ENCODE measurements at places on chromosomes 5 and 9.

DNA sequence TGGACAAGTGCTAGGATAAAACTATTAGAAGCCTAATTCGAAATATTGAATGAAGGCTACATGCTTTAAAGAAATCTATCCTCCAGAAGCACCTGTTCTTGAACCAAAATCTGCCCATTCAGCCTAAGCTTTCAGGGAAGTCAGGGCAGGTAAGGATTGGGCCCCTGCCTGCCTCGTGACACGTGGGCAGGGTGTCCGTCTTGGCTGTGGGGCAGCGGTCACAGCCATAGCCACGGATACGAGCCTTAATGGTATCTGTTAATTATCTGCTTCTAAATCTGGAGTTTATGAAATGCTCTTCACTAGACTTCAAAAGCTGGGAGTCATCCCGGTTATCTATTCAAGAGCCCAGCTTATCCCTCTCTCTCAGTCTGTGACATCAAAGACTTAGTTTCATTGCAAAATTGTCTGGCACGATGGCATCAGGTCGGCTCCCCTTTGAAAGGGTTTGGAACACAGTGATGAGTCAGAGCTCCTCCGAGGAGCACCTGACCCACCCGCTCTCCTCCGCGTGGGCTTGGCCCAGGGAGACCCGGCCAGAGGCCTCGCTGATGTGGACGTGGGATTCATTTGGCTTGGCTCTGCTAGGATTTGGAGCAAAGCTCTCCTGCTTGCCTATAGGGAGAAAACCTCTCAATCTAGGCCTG is 135.9 kb downstream of the MACROH2A1 start:
- no peak for DNase-seq

- no peak for DNase-seq
Measured at GRCh38 chr5:145360936-145361335, 474.2 kb downstream of the PRELID2 start.

DNA sequence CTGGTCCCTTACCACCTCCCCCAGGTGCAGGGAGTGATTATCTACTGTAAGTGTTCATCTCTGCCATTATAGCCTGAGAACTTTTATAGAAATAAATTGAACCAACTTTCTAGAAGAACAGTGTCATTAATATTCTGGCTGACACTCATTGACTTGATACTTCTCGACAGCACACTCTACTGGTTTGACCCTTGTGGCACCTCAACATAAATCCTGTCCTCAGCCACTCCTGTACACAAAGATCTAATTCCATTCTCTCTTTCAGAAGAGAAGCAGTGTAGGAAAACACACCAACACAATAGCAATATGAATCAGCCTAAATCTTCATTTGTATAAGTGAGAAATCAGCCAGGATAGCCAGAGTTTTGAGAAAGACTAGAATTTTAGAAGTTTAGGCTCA is 417.7 kb downstream of the TAF11L14 start:
- DNase-seq, result no peak

GRCh38 chr5:154702477-154702876 is 52.7 kb upstream of the LARP1 start:
- no peak for DNase-seq

- DNase-seq, result no peak
Measured at GRCh38 chr5:168214886-168215285, 76.6 kb upstream of the WWC1 start.

DNA sequence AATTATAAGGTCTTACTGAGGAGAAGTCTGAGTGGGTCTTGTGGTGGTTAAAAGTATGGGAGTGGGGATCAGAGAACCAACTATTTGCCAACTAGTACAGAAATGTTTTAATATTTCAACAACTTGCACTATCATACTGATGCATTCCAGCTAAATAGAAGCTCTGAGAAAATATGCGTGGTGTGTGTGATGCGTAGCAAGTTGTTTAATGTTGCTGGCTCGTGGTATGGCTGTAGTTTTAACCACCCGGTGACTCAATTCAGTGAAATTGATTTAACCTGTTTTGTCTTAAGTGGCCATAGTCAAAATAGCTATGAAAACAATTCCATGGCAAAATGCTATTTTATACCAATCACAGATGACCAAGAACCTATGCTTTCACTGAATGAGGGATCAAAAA is 176.5 kb upstream of the SLC24A2 start:
- DNase-seq, result no peak

- no peak for DNase-seq
Measured at GRCh38 chr5:6567835-6568234, 65.0 kb downstream of the NSUN2 start.

DNA sequence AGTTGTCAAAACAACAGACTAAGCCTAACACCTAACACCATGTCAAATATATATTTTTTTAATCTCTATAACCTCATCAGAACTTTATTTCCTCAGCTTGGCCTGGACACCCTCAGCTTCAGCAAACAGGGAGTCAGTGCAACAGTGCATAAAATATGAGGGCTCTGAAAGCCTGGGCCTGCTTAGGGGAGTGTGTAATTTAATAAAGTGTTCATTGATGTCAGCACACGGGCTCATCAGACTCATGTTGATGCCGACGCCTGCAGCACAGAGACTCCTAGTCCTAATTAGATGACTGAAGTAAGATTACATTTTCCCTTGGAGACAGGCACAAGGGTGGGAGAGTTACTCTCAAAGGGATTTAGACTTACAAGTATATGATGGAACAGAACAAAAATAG is 37.8 kb downstream of the CDH10 start:
- no peak for DNase-seq

GRCh38 chr5:129406440-129406839 is 53.7 kb upstream of the ADAMTS19 start:
- DNase-seq, result no peak

GRCh38 chr9:111276431-111277128 is 53.4 kb downstream of the OR2K2 start:
- no peak for DNase-seq

- no peak for DNase-seq
Measured at GRCh38 chr5:67437905-67438845, 241.6 kb upstream of the CD180 start.

- no peak for DNase-seq
Measured at GRCh38 chr5:169701910-169702451, 64.9 kb downstream of the DOCK2 start.

DNA sequence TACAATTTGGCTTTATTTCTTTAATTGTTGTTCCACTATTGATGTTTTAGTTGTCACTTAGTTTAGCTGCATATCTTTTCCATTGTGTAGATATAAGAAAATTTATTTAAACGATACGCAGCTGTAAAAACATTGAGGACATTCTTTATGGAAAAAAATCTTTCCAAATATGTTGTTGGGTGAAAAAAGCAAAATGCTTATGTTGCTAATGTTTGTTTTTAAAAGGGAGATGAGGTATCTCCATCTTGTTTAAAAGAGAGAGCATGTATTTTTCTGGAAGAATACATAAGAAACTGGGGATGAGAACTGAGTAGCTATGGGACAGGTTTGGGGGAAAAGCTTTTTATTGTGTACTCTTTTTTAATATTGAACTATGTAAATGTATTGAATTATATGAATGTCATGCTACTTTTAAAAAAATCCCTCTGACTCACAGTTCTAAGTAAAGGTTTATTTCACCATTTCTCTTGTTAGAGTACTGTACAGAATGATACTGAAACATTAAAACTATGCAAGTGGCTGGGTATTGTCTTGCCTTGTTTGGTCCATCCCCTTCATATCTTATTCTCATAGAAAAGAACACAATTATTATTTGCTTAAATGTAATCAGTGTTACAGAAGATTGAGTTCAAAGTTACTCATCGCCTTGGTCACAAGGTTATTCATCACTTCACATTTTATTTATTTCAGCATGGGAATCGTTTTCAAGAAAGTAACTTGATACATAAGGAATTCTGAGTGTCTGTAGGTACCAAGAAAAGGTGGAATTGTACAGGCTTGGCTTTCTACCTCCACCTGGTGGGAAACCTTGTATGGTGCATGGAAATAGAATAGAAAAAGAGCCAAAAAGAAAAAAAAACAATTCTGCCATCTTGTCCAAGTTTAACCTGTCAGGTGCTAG is 85.8 kb downstream of the RIC1 start:
- DNase-seq, result no peak

- DNase-seq, result no peak
Measured at GRCh38 chr5:114056185-114056538, 305.7 kb upstream of the KCNN2 start.

GRCh38 chr9:36319806-36320205 is 61.6 kb upstream of the GNE start:
- DNase-seq, result no peak

- DNase-seq, result no peak
Measured at GRCh38 chr5:155342956-155343355, 329.4 kb downstream of the KIF4B start.

DNA sequence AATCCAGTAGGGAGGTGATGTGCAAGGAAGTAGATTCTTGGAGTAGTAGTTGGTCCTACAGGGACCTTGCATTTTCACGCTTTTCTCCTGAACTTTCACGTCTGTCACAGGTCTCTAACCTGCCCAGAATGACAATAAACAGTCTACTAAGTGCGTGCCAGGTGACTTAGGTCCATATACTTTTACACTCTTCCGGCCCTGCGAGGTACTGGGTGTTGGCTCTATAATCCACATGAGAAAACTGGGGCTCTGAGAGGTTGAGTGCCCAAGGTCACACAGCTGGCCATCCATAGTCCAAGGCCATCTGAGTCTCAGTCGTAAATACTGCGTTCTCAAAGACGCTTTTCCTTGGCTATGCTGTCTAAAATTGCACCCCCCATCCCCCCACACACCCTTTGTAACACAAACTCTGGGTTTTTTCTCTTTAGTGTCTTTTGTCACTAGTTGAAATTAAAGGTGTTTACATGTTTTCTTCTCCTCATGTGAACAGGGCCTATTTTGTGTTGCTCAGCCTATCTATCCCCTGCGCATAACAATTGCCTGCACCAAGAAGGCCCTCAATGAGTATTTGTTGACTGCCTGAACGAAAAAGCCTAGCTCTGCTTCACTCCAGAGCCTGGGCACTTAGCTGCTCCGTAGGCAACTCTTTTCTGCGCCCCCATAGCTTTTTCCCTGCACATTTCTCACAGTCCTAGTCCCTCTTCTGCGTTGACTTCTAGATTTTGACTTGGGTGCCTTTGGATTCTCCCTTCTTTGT is 943 bp downstream of the SFXN1 start:
- no peak for DNase-seq

GRCh38 chr9:121439711-121440664 is 59.7 kb downstream of the GGTA1 start:
- DNase-seq, result no peak

DNA sequence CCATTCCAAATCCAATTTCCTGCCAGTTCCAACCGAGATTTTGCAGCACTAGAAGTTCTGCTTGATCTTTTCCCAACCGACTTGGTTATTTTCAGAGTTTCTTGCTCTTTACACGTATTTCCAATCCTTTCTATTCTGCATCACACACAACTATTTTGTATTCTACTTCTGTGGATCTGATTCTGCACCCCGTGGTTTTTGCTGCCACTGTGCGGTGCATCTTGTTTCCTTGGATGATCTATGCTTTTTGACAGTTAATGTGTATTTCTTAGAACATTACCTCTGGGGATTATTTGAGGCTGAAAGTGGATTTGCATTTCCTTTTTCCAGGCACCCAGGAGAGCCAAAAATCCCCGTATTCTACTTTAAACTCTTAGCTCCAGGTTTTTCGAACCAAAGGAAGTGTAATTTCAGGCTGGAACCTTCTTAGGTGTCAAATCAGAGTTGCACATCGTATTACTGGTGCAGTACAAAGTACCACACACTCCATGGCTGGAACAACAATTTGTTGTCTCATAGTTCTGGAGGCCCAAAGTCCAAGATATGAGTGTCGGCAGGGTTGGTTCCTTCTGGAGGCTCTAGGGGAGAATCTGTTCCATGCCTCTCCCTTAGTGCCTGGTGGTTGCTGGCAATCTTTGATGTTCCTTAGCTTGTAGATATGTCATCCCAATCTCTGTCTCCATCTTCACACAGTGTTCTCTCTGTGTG is 14.7 kb upstream of the SARDH start:
- no peak for DNase-seq

- DNase-seq, result no peak
Measured at GRCh38 chr9:81906671-81907070, 21.6 kb upstream of the SPATA31D4 start.

DNA sequence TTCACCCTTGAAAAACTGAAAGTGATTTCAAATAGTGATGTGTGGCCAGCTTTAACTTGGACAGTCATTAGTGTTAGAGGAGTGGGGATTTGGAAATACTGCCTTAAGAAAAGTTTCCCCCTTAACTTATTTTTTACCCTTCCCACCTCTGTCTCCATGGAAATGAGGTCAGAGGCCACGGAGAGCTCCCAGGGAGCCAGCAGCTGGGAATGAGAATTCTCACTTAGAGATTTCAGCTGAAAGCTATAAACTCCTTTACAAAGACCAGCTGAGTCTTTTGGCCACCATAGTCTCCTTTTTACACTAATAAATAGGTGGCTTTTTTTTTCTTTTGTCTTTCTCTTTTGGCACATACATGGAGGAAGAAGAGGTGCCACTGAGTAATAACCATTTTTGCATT is 45.7 kb upstream of the PIK3R1 start:
- DNase-seq, result no peak

GRCh38 chr5:130386155-130386554 is 481.9 kb downstream of the CHSY3 start:
- DNase-seq, result no peak

GRCh38 chr5:175696139-175696854 is 38.4 kb downstream of the HRH2 start:
- peak; percentile 62 for DNase-seq

- no peak for DNase-seq
Measured at GRCh38 chr9:70589571-70590314, 175.3 kb upstream of the KLF9 start.

DNA sequence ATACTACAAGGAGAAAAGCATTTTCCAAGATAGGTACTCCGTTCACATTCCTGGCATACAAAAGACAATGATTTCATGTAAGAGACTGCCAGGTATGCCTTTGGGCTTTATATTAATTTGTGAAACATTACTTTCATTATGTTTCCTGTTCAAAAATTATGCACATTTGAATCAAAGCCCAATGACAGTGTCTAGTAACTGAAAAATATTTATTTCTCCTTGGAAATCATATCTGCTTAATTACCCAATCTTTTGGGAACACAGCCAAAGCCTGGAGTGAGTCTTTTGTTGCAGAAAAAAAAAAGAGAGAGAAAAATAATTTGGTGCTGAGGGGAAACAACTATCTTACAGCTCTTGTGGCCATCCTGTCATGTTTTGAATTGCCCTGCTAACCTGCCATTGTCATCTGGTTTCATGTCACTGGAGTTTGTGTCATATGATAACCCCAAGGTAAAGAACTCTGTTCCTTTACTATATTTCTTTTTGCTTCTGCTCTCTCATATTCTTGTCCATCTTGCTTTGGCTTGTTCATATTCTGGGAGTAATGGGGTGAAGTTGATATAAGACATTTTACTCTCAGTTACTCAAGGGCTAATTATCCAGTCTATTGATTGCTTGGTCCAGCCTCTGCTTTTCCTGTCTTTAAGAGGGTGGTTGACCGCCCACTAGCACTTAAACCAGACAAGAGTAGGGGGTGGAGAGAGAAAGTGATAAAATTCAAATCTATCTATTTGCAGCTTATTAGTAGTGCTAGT is 238.3 kb upstream of the NUDT12 start:
- no peak for DNase-seq

GRCh38 chr9:83299094-83299493 is 236.2 kb upstream of the RASEF start:
- no peak for DNase-seq
